ENCODE measurements at places on chromosomes 11 and 22. TPM values are rescaled to one million over a fixed set of nuclear protein-coding genes. Genes with fewer than 3 reads are reported as not detected.

The ARHGAP42 gene
- not detected for total RNA-seq

The CATSPER1 gene
- not detected for total RNA-seq

The CARS1 gene
- 24.0 TPM for total RNA-seq

The MFRP gene
- total RNA-seq, result 0.25 TPM

GRCh38 chr11:36713715-36714114 lies 115.7 kb upstream of the RAG2 start:
- peak; percentile 3 for DNase-seq

DNA sequence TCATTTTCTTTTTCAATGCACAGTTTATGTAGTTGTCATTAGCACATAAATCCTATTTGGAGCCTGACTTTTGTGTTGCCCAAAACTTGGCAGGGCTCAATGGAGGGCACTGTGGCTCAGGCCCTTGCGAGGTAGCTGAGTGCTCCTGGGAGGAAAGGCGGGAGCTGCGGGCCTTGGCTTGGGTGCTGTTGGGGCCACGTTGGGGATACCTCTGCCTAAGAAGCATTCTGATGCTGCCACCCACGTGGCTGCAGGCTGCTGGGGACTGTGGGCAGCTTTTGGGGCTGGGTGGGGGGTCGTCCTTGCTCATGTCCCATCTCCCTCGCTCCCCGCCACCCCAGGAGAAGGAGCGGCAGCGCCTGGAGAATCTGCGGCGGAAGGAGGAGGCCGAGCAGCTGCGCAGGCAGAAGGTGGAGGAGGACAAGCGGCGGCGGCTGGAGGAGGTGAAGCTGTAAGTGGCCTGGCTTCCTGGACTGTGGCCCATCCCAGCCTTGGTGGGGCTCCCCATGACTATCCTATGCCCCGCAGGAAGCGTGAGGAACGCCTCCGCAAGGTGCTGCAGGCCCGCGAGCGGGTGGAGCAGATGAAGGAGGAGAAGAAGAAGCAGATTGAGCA lies 20.9 kb downstream of the INCENP start:
- DNase-seq, result no peak

GRCh38 chr11:92967867-92968266 lies 1.6 kb upstream of the MTNR1B start:
- DNase-seq, result no peak

- no peak for DNase-seq
These were observed 1.0 kb upstream of the HTATIP2 start for GRCh38 chr11:20362481-20362880.
